Right renal pelvis (tissue), 4 donors: ENCODE measurements at places on chromosomes 16 and 17. TPM values are rescaled to one million over a fixed set of nuclear protein-coding genes. Genes with fewer than 3 reads are reported as not detected.
A peak's percentile ranks its signal among the peaks of the same experiment; 100 is the strongest.

SRCIN1 gene
- polyA plus RNA-seq: 5.3 TPM

C16orf74 gene
- 4.2 TPM for polyA plus RNA-seq

DNA sequence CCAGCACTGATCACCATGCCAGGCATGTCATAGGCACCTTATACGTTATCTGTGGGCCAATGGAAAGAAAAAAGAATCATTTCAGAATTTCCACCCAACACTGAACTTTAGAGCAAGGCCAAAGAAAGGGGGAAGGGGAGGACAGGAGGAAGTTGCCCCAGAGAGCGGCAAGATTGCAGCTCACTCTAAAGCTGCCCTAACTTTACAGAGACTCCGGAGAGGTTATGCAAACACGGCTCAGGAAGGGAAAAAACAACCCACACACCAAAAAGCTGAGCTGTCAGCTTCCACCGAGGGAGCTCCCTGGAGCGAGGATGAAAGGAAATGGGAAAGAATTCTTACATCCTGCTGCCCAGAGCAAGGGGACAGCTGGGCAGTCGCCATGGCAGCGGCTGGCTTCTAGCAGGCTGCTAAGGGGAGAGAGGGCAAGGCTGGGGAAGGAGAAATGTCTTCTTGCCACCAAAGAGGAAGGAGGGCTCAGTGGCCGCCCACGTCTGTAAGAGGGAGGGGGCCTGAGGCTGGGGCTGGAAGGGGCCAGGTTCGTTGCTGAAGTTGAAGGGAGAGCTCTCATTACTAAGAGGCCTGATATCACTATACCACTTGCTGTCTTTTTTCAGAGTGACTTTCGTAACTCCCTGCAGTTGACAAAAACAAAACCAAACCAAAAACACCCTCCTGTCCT lies 18.2 kb downstream of the COTL1 start:
- no peak for DNase-seq

- DNase-seq: no peak
Measured at GRCh38 chr16:9820476-9821246, 361.6 kb downstream of the GRIN2A start.

GRCh38 chr16:51535591-51535990 lies 384.5 kb upstream of the SALL1 start:
- DNase-seq: peak; percentile 51

DNA sequence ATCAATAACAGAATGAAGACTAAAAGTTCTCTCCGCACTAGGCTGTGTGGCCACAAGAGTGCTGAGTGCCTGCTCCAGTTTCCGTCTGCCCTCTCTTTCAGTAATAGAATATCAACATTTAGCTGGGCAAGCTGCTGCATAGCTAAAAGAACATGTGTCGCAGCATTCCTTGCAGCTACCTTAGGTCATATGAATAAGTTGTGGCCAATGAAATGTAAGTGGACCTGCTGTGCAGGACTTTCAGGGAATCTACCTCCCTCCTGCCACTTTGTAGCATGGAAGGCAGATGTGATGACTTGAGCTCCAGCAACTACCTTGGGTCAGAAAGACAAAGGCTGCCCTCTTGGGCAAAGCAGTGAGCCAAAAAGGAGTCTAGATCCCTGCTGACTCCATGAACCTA lies 25.4 kb downstream of the SLC39A11 start:
- DNase-seq: no peak

DNA sequence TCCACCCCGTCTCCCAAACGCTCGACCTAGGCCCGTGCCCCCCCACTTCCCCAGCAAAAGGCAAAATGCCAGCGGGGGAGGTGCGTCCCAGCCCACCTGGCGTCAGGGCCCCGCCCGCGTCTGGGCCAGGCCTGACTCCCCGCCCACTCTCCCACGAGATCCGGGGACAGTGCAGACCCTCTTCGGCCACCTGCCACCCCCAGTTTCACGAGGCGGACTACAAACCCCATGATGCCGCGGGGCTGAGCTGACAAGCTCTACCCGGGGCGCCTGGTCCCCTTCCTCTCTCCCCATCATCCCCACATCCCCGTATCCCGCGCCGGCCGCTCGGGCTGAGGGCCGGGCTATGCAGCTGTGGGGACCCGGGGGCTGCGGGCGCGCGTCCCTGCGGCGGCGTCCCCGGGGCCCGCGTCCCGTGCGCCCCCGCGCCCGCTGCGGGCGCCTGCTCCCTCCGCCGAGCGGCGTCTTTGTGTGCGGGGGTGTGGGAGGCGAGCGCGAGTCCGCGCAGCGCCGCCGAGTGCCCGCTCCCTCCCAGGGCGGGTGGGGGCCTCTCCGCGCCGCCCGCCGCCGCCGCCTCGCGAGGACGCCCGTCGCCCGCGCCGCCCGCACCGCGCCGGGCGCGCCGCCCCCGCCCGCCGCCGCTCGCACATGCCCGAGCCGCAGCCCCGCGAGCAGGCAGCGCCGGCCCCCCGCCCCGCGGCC lies at the start of gene ANKRD13B:
TSS of gene ANKRD13B (plus strand) at position 283 of the 702 bp plus-strand sequence. CDS start 490 bp downstream, outside the sequence.
- DNase-seq: no peak

- no peak for DNase-seq
Measured at GRCh38 chr17:31882571-31882970, 18.9 kb downstream of the UTP6 start.
